ENCODE measurements at places on chromosomes 5 and 9.
A peak's percentile ranks its signal among the peaks of the same experiment; 100 is the strongest.

- DNase-seq: no peak
These were observed 47.9 kb upstream of the SLC25A51 start for GRCh38 chr9:37951671-37952449.

DNA sequence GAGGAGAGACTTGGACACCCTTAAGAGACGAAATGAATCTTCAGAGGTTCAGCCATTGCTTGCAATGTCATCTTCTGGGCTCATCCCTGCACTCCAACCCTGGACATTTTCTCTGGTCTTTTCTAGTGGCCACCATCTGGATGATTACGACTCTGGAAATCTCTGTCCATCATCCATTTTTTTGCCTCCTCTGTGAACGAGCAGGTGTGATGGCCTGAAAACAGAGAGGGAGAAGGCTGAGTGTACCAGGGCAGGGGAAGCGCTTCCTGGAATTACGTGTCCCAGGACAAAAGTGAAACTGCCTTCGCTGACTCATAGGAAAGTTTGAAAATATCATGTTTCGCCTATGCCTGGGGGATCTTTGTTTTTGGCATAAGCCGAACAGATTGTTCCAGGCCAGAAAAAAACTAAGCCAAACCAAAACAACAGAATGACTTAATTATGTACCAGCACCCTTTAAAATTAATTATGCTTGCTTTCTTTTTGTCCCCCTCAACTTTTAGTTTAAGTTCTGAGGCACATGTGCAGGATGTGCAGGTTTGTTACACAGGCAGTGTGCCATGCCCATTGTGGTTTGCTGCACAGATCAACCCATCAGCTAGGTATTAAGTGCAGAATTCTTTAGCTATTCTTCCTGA lies 31.9 kb downstream of the ANKRD33B start:
- DNase-seq: peak; percentile 68

DNA sequence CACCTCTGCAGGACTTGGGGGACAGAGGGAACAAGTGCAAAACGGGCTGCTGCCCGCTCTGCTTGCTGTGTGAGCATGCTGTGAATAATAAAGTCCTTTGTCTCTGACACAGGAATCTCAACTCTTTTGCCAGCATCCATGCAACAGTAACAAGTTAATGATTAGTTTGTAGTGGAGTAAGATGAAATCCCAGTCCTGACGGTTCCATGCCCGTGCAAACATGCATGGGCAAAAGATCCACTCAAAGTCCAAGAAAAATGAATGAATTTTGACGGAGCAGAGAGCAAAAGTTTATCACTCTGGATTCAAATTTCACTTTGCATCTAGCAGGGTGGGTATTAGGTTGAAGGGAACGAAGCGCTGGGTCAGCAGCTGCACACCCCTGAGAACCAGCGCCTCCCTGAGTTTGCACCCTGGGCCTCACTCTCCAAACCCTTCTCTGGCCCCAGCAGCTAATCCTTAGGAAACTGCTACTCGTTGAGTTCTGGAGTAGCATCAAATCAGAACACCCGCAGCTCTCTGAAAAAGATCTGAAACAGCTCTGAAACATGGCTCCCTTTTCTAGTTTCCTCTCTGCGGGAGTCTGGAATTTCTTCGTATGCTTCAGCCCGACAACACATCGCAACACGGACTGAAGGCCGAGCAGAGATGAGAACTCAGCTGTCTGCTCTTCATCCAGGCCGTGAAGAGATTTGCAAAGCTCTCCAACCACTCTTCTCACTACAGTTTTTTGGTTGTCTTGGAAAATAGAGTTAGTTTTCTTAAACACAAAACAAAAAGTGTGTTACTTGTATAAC lies 45.6 kb upstream of the RUFY1 start:
- no peak for DNase-seq

GRCh38 chr5:77984587-77984986 lies 208.4 kb upstream of the TBCA start:
- DNase-seq: no peak

DNA sequence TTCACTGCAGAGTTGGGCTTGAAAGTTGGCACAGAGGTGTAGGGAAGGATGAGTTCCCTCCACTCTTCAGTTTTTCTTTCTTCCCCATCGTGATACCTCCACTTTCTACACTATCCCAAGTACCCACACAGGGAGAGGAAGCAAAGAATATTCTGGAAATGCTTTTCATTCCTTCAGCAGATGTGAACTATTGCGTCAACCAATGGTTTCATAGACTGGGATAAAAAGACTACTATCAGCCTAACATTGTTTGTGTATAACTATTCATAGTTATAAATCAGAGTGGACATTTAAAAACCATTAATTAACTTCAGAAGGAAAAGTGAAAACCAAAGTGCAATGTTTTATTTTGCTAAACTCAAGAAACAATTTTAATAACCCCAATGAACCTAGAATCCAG lies 63.6 kb upstream of the MAMDC2 start:
- DNase-seq: no peak

DNA sequence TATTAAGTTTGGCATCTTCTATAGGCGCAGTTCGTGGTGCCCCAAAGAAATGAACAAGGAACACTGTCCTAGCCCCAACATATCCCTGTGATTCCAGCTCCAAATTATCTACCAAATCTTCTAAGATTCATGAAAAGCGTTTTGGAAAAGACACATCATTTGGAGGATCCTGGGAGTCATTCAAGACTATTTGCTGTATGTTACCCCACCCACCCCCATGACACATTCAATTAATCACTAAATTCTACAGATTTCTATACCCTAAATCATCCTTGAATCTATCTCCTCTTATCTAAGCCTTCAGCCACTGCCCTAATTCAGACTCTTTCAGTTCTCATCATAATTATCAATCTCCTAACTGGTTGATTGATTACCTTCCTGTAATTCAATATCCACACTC lies 5.5 kb upstream of the RUSC2 start:
- no peak for DNase-seq

- no peak for DNase-seq
These were observed 12.9 kb downstream of the ADRA1B start for GRCh38 chr5:159929176-159929575.

- DNase-seq: no peak
These were observed 13.7 kb downstream of the GLRX start for GRCh38 chr5:95808686-95809413.

GRCh38 chr5:56115589-56115988 lies 117.5 kb downstream of the ANKRD55 start:
- no peak for DNase-seq

GRCh38 chr9:77592476-77592875 lies 55.6 kb downstream of the GNA14 start:
- no peak for DNase-seq

GRCh38 chr5:67021521-67021920 lies 175.1 kb downstream of the CD180 start:
- DNase-seq: no peak

GRCh38 chr5:80502800-80503199 lies 14.9 kb downstream of the FAM151B start:
- DNase-seq: no peak

DNA sequence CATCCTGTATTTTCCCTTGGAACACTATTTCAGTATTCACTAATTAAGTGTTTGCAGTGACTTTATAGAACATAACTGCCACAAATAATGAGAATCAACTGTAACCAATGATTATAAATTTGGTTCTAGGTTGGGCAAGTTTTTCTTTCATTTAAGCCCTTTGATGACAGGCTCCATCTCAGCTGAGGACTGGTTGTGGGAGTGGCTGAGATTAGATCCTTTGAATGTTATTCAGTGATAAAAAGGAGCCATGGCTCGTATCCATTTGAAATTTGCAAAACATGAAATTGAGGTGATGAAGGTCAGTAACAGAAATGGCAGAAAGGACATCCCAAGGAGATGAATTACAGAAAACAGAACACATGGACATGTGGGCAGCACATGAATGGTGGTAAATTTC lies 138.1 kb upstream of the PCA3 start:
- no peak for DNase-seq

GRCh38 chr9:1421436-1421835 lies 371.3 kb downstream of the DMRT2 start:
- DNase-seq: no peak

DNA sequence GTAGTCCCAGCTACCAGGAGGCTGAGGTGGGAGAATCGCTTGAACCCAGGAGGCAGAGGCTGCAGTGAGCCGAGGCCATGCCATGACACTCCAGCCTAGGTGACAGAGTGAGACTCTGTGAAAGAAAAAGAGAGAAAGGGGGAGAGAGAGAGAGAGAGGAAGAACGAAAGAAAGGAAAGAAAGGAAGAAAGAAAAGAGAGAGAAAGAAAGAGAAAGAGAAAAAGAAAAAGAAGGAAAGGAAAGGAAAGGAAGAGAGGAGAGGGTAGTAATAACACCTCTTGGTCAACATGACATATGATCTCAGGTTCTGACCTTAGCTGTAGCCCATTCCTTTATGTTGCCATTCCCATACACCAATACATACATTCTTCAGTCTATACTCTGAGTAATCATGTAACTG lies 14.1 kb downstream of the FBXW11 start:
- DNase-seq: no peak

DNA sequence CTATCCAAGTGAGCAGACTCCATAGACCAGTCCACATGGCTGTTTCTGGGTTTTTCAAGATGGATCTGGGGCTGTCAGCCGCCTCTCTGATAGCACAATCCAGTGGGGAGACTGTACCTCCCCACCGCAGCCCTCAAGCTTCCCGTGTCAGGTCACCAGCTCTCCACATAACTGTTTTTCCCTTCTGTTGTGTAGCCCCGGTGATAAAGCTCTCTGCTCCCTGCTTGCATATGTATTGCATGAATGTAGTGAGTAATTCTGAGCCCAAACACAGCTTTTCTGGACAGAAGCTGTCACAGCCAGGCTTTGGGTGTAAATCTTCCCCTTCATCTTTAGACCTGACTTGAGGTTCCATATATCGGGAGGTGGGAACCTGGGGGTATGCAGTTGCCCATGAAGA lies 23.1 kb upstream of the CFAP157 start:
- no peak for DNase-seq

DNA sequence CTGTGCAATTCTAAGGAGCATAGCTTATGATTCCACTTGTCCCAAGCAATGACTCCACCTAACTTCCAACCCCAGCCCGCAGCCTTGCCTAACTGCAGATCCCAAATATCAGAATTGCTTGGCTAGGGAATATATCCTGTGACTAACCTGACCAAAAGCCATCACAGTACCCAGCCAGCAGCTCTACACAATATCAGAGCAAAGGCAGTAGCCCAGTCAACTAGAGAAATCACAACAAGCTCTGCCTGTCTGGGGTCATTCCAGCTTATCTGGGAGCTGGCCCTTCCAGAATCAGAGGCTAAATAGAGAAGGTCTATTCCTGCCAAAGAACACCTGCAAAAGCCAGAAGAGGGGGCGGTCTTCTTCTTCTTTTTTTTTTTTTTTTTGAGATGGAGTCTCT lies 9.3 kb upstream of the KIAA1958 start:
- no peak for DNase-seq

DNA sequence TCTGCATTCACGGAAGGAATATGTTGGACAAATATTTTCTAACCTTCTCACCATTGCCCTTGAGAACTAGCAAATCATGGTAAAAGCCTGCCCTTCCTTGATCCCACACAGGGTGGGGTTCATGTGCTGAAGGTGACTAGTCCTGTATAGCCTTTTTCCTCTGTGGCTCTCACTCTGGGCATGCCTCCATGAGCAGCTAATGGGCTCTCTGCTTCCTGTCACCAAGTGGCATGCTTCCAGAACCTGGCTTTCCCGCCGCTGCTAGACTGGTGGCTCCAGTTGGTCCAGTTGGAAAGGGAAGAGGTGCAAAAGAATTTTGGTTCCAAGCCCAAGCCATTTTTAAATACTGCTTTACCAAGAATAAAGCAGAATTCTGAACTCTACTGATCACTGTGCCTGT lies 35.5 kb downstream of the FBXO10 start:
- peak; percentile 88 for DNase-seq

- no peak for DNase-seq
These were observed 266.5 kb upstream of the EFNA5 start for GRCh38 chr5:107937204-107937603.

DNA sequence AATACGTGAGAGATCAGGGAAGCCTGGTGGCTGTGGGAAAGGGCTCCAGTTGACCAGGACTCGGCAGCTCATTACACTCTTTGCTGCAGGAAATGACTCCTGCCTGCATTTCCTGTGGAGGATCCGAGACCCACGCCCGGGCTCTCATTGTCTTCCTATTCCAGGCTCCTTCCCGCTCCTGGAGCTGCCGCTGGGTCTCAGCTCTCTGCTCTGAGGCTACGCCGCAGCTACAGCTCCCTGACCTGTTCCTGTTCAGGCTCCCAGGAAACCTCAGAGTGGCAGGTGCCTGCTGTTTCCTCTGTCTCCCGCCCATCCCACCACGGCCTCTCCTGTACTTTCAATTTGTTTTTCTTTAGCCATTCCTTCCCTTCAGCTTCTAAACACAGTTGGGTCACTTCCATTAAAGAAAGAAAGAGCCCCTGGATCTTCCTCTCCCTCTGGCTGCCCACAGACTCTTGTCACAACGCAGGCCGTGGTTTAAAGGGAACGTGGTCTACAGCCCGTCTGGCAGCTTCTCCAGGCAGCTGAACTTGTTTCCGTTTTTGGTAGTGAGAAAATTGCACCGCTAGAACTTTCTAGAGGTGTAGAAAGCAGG lies 71.5 kb downstream of the IL6ST start:
- DNase-seq: no peak

DNA sequence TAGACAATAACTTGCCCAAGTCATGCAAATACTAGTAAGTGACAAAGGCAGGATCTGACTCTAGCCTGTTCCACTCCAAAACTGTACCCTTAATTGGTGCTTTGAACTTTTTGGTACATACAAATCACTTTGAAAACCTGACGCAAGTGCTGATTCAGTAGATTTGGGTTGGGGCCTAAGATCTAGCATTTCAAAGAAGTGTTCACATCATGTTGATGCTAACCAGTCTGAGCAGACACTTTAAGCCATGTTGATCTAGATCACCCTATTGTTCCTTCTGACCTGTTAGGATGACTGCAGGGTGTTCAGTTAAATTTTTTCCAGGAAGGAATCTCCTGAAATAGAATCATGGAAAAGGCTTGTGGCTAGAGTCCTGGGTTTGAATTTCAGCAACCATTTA lies 57.7 kb upstream of the CPEB4 start:
- no peak for DNase-seq

DNA sequence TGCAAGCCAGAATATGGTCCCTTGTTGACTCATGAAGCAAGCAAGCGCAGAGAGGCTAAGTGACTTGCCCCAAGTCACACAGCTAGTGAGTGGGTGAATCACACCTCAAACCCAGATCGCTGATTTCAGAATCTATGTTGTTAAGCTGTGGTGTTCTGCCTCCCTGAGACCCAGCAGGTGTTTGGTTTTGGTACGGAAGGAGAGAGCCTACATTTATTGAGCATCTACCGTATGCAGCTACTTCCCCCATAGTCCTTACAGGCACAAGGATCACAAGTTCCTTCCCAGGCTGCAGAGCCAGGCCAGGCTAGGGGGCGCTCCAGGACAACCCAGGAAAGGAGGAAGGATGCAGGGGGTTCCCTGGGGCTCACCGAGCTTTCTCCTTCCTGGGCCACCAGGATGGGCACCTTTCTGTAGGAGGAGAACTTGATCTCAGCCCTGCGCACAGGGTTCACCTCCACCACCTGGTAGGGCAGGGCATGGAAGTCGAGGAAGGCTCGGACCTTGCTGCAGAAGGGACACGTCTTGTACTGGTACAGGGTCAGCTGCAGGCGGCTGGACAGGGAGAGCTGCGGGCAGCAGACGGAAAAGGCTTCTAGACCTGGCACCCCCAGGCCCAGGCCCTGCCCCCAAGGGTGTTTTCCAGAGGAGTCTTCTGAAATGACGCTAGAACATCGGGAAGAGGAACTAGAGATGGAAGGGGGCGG lies 2.5 kb downstream of the PTGES2 start:
- DNase-seq: peak; percentile 54

All from prostate gland (tissue), 2 donors.